Uterine smooth muscle cell (primary cell): ENCODE measurements at places on chromosomes 4 and X. TPM values are rescaled to one million over a fixed set of nuclear protein-coding genes. Genes with fewer than 3 reads are reported as not detected.

NPY5R gene
- total RNA-seq: not detected in 2 replicates

KIF4A gene
- 10.9 and 35.3 TPM in 2 replicates for total RNA-seq

NSUN7 gene
- total RNA-seq: 0.22 and 1.1 TPM in 2 replicates

GRPR gene
- 0.11 TPM in 1 of 2 replicates, not detected in the other for total RNA-seq

ATP2B3 gene
- total RNA-seq: under 0.01 TPM in 1 of 2 replicates, not detected in the other

XKRX gene
- total RNA-seq: under 0.01 TPM in 2 replicates

ANKRD37 gene
- total RNA-seq: 4.6 and 7.0 TPM in 2 replicates

C4orf17 gene
- total RNA-seq: not detected in 2 replicates

BRS3 gene
- not detected in 2 replicates for total RNA-seq

MAGEB2 gene
- total RNA-seq: not detected in 2 replicates

RNF212 gene
- 0.44 and 2.0 TPM in 2 replicates for total RNA-seq

TBC1D8B gene
- total RNA-seq: 14.6 and 19.1 TPM in 2 replicates

CT45A10 gene
- not detected in 2 replicates for total RNA-seq

SMIM10 gene
- total RNA-seq: 5.4 and 5.9 TPM in 2 replicates

PPP1R2C gene
- not detected in 2 replicates for total RNA-seq

PPM1K gene
- total RNA-seq: 32.5 and 52.1 TPM in 2 replicates

SSX4 gene
- not detected in 2 replicates for total RNA-seq

CABS1 gene
- total RNA-seq: not detected in 2 replicates

GLOD5 gene
- total RNA-seq: not detected in 2 replicates

PASD1 gene
- not detected in 2 replicates for total RNA-seq

MAGED1 gene
- 90.4 and 114 TPM in 2 replicates for total RNA-seq

IRS4 gene
- not detected in 2 replicates for total RNA-seq
